ENCODE measurements at places on chromosomes 2 and 18.

DNA sequence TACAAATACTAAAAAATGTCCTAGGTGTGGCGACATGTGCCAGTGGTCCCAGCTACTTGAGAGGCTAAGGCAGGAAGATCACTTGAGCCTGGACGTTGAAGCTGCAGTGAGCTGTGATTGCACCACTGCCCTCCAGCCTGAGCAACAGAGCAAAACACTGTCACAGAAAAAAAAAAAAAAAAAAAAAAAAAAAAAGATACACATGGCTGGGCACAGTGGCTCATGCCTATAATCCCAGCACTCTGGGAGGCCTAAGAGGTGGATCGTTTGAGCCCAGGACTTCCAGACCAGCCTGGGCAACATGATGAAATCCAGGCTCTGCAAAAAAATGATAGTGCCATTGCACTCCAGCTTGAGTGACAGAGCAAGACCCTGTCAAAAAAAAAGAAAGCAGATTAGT, 13.7 kb downstream of the KANSL1L start:
- DNase-seq: no peak

- no peak for DNase-seq
These were observed 230.4 kb downstream of the FHOD3 start for GRCh38 chr18:36527740-36528455.

DNA sequence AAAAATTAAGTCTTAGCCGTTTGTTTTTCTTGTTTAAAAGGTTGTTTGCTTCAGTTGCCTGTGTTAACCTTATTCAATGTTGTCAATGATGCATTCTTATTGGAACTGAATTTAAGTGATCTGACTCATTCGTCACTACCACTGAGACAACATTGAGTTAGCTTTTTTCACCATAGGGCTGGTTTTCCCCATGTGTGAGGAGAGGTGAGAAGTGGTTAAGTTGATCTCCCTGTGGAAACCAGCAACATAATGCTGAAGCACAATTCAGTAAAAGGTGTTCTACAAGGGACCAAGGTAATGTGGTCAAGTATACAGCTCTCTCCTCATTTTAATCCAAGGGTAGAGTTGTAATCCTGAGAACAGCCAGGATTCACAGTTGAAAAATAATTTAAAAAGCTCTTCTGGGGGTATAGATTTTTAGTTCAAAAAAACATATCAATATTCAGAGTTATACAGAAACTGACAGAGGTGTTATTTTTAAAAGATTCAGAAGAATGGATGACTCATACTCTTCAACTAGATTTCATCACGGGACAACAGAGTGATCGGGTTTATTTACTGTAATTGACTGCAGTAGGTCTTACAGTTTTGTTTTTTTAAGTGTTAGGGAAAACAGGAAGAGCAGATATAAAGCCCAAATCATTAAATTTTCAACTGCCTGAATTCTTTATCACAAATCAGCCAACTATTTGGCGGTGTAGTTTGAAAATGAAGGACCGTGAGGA, 12.6 kb downstream of the NOP58 start:
- peak; percentile 69 for DNase-seq

DNA sequence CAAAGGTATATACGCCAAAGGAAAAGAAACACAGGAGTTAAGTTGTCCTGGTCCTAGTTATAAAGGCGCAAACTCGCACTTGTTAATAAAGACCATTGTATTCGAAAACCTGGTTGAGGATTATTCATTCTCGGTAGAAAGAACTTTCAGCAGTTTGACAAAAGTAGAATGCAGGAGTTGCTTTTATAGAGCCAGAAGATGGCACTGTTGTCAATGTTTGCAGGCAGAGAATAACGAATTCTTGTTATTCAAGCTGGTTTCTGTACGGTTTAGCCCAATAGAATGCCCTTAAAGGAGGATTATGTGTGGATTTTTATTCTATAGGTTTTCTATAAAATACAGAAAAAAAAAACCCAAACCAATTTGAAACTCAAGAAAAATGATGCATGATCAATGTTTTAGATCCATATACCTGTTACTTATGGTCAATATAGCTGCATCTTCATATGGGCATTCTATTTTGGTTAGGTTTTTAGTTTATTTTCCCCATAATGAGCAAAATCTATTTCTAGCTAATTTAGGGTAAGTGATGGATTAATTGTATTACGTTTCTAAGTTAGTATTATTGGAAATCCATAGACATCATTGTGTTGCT, 510.3 kb downstream of the PLCL1 start:
- peak; percentile 74 for DNase-seq

- DNase-seq: peak; percentile 90
These were observed 13.0 kb downstream of the XDH start for GRCh38 chr2:31401580-31401979.

DNA sequence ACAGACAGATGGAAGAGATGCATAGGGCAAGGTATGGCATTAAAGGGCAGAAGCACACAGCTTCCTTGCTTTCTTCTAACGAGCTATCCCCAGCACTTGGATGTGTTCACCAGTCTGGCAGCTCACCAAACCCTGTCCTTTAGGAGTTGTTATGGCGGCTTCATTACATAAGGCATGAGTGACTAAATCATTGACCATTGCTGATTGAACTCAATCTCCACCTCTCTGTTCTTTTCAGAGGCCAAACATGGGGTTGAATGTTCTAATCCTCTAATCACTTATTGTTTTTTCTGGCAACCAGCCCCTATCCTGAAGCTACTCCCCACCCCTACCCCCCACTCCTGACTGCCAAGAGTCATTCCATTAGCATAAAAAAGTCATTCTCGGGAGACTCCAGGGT, 301.8 kb downstream of the XIRP2 start:
- DNase-seq: peak; percentile 53

DNA sequence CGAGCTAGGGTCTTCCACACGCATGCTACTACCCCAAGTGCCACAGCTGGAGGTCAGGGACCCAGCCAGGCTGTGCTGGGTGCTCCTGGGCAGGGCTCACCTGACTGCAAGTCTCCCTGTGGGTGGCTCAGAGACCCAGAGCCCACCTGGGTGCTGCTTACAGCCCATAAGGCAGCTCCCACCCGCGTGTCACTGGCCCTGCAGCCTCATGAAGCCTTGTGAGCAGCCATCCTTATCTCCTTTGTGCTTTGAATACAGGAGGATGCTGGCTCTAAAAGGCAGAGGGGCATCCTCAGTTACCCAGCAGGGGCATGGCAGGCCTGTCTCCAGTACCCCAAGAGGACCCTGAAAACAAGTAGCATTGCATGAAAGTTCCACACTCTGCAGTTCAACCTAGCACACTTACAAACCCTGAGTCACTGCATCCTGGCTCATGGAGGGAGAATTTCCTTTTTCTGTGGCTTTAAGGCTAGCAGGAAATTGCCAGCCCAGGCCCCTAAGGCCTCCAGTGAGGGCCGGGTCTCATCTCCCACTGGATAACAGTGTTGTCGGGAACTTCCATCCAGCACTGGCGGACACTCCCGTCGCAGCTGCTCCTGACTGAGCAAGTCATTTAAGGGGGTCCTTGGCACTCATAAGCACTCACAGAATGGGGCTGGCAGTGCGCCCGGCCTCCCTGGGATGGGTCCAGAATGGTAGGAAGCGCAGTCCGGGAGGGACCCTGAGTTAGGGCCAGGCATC, 137.1 kb downstream of the RPIA start:
- DNase-seq: peak; percentile 25

DNA sequence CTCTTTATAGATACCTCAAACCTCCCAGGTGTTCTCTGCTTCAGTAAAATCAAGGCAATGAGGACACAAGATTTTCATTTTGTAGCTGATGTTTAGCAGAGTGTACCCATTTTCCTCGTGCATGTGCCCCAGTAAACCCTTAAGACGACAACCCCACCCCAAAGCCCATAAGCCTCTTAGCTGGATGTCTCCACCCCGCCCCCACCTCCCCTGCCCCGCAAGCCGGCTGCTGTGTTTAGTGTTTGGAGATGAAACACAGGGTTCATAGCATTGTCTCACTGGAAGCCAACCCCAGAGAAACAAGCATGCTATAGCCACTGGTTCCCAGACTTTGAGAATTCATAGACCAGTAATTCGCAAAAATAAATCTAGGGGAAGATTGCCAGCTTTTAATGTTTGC, 5.8 kb upstream of the SAG start:
- DNase-seq: no peak

GRCh38 chr2:231036131-231036530, 1.2 kb upstream of the C2orf72 start:
- DNase-seq: no peak

DNA sequence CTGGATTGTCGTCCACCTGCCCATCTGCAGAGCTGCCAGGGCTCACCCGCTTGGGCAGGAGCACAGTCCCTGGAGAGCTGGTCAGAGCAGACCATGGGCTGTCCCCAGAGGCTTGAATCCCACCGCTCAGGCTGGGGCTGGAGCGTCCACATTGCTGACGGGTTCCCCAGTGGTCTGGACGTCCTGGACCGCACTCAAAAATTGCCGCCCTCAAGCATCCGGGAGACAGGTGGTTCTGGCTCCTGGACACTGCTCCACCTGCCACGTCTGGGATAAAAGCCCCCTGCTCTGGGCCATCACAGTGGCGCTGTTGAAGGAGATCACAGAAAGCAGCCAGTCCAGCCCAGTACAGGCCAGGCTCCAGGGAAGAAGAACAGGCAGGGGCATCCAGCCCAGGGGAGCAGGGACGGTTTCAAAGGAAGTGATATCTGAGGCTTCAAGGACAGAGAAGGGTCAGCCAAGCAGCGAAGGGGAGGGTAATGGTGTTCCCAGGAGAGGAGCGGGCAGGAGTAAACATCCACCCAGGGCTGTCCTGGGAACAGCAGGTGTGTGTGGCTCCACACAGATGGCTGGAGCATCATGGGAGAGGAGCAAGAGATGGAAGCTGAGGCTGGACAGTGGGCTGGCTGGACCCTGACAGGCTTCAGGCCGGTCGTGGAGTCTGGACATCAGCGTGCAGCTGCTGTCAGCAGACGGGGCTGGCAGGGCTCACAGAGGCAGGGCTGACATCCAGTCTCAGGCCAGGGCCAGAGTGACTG, 21.9 kb upstream of the ID2 start:
- DNase-seq: no peak

DNA sequence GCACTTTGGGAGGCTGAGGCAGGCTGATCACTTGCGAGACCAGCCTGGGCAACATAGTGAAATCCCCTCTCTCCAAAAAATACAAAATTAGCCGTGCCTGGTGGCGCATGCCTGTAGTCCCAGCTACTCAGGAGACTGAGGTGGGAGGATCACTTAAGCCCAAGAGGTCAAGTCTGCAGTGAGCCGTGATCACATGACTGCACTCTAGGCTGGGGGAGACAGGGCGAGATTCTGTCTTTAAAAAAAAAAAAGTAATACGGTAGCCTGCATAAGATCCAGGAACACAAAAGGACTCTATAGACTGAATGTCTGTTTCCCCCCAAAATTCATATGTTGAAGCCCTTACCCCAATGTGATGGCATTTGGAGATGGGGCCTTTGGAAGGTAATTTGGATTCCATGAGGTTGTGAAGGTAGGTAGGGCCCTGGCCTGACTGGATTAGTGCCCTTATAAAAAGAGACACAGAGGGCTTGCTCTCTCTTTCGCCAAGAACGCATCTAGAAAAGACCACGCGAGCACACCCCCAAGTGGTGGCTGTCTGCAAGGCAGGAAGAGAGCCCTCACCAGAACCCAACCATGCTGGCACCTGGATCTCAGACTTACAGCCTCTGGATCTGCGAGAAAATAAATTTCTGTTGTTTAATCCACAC, 17.0 kb downstream of the MBOAT2 start:
- no peak for DNase-seq

DNA sequence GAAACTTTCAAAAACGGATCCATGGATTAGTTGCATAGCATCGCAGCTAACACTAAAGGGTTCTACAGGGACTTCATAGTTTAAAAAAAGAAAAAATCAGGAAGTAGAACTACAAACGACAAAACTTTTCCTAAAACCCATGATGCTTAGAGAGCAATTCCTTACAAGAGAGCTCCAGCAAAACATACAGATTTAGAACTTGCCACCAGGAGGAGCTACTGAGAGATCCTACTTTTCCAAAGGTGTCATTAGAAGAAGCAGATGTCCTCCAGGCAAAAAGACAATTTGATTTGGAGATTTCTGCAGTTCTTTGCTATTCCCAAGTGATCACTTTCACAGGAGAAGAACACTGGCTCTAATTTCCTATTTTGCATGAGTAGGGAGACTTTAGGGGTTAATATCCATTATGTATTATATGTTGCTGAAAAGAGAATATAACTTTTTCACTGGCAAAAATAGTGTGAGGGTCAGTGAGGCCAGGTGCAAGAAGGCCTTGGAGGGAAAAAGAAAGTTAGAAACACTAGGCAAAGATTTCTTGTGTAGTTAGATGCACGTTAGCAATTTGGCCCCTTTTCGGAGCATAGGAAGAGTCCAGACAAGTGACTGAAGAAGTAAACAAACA, 436.2 kb downstream of the SUCLG1 start:
- peak; percentile 72 for DNase-seq

- DNase-seq: peak; percentile 40
These were observed 198.6 kb downstream of the MEMO1 start for GRCh38 chr2:31812051-31812798.
